ENCODE measurements at places on chromosomes 16 and 17. TPM values are rescaled to one million over a fixed set of nuclear protein-coding genes. Genes with fewer than 3 reads are reported as not detected.

DNA sequence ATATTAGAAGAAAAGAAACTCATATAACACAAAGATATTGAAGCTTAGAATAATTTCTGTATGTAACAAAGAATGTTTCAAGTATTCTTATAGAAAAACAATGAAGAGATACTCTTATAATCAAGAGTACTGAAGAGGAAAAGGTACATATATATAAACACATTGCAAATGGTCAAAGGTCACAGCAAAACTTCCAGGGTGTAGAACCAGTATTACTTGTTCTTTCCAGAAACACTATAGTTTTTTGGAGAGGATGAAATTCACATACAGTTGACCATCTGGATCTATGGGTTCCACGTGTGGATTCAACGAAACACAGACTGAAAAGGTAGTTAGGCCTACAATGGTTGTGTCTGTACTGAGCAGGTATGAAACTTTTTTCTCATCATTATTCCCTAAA, 22.6 kb downstream of the PRPSAP1 start:
- DNase-seq, result no peak

DNA sequence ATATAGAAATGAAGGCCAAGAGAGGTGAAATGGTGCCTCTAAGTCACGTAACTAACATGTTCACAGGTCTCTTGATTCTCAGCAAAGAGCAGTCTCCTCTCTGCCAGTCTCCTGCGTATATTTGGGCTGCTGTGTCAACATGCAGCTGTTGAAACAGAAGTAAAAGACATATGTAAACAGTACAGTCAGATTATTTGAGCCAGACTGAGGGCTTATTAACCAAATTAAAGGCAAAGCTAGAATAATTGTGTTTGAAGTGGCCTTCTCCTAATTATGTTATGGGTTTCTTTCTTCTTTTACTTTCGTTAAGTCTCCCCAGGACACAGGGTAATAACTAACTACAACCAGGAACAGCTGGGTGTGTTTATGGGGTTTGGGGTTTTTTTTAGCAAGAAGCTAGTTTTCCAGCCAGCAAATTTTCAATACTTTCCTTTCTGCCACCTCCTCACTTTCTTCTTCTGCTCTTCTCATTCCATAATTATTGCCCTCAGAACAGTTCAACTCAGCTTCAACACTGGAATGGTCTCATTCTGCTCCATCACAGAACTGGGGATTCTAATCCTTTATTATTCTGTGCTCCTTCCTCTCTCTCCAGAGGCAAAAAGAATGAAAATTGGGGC, 18.4 kb downstream of the G6PC1 start:
- no peak for DNase-seq

DNA sequence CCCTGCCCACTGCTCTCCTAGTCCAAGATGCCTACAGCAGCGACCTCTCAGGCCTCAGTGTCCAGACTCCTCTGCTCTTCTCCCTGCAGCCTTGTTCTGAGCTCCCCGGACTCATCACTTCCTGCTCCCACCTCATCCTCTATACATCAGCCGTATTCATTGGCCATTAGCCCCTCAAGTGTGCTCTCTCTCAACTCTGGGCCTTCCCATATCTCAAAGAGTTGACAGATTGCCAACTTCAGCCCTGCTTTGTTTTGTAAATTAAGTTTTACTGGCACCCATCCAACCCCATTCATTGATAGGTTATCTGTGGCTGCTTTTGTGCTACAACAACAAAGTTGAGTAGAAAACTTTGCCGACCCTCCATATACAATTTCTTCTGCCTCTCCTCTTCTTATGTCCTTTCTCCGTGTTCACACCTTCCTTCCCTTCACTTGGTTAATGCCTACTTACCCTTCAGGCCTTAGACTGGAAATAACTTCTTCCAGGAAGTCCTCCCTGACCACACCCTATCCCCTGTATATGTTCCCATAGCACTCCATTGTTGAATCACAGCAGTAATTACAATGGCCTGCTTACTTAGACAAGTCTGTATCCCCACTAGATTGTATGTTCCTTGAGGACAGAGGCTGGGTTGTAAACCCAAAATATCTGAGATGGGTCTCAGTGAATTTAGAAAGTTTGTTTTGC, 63.4 kb upstream of the TANC2 start:
- DNase-seq, result no peak

- no peak for DNase-seq
Measured at GRCh38 chr17:81121841-81122733, 43.2 kb upstream of the PVALEF start.

DNA sequence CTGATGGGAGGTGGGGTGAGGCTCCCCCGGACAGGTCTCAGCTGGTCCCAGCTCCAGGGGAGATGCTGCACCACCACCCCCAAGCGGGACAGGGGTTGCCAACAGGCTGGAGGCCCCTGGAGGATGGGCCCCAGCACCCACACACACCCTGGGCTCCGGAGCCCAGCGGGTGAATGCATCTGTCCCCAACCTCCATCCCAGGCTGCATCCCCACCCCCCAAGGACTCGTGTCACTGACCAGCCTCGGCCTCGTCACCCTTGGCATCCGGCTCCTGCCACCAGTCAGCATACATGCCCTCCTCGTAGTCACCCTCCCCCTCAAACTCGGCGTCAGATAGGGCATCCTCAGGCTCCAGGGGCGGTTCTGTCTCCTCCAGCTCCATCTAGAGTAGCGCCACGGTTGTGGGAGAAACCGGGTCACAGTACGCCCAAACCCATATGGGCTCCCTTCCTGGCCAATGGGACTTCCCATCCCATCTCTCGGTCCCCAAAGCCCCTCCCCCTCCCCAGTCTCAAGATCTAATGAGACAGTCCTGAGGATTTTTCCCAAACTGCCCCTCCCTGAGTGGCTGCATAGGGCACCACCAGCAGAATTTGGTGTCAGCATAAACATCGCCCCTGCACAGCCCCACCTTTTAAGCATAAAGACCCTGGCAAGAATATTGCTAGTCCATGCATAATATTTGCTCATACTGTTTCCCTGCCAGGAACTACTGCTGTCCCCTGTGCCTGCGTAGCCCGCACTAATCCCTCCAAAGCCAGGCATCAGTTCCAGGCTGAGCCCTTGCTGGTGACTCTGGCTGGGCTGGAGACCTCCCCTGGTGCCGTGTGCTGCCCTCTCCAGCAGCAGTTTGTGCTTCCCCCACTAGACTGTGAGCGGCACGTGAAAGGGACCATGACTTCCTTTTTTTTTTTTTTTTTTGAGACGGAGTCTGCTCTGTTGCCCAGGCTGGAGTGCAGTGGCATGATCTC, 8.4 kb downstream of the P3H4 start:
- no peak for DNase-seq

- DNase-seq, result no peak
Measured at GRCh38 chr17:3724378-3725077, 825 bp downstream of the HASPIN start.

- DNase-seq, result no peak
Measured at GRCh38 chr17:52790359-52790955, 631.9 kb upstream of the CA10 start.

- DNase-seq, result no peak
Measured at GRCh38 chr17:76513306-76513692, 12.1 kb upstream of the RHBDF2 start.

CCL17 gene
- total RNA-seq, result not detected

PRSS22 gene
- not detected for total RNA-seq

Measured in cardiac septum (tissue), 1 donor.